Effector CD4-positive, alpha-beta T cell (primary cell): ENCODE measurements at places on chromosomes 4 and X.

- DNase-seq = no peak
These were observed 735.4 kb downstream of the FSTL5 start for GRCh38 chr4:161428180-161428965.

DNA sequence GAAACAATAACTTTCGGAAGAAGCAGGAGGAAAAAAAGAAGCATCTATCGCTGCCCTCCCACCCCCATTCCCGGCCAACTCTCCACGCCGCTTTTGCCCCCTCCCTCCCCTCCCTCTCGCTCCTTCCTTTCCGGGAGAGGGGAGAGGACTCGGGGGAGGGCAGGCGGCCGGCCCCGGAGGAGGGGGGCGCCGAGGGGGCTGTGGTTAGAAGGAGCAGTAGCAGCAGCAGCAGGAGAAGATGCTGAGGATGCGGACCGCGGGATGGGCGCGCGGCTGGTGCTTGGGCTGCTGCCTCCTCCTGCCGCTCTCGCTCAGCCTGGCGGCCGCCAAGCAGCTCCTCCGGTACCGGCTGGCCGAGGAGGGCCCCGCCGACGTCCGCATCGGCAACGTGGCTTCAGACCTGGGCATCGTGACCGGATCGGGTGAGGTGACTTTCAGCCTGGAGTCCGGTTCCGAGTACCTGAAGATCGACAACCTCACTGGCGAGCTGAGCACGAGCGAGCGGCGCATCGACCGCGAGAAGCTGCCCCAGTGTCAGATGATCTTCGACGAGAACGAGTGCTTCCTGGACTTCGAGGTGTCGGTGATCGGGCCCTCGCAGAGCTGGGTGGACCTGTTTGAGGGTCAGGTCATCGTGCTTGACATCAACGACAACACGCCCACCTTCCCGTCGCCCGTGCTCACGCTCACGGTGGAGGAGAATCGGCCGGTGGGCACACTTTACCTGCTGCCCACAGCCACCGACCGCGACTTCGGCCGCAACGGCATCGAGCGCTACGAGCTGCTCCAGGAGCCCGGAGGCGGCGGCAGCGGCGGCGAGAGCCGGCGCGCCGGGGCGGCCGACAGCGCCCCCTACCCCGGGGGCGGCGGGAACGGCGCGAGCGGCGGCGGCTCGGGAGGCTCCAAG lies 1.3 kb downstream of the PCDH7 start:
- no peak for DNase-seq

DNA sequence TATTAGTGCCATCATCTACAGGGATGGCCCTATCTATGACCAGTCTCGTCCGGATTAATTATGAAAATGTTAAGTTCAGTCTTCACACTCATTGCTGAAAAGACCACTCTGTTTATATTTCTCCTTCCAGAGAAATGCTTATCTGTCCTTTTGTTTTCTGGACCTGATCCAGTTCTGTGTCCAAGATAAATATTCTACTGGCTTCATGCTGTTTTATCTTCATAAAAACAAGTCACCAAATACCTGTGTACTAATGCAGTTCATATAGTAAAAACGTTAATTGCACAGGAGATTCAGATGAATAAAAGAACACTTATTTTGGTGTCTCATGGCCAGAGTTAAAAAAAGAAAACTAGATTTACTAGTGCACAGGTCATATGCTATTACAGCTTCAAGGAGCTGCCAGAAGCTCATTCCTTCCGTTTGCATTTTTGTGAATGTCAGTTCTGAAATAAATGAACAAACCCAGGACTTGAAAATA lies 17.3 kb downstream of the FNIP2 start:
- no peak for DNase-seq

DNA sequence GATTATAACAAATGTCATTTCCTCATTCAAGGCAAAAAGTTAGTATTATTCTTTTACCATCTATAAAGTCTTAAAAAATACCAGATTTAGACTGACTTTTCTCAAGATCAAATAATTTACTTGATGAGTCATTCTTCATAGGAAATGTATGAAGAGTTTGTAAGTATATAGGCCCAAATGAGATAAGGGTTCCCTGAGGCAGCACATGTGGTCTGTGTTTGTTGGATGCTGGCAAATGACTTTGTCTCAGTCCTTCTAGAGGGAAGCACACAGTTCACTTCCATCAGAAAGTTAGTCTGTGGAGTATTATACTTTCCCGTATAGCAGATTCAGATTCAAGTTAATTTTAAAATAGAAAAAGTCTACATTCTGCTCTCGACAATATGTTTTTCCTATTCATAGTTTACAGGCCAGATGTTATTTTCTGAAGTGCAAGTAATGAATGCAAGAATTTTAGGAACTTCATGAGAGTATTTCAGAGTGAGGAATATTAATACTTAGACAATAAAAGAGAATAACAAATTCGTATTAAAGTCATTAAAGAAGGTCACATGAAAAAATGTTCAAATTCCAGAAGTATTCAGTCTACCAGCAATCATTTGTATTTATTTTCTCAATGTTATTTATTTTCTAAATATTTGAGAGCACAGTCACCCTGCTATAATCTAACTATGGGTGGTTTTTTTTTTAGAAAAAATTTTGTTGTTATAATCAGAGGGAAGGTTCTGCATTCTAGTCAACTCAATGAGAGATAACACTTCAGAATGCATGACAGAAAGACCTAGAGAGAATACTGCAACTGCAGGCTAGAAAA lies 601.8 kb upstream of the ZFP42 start:
- DNase-seq = no peak

DNA sequence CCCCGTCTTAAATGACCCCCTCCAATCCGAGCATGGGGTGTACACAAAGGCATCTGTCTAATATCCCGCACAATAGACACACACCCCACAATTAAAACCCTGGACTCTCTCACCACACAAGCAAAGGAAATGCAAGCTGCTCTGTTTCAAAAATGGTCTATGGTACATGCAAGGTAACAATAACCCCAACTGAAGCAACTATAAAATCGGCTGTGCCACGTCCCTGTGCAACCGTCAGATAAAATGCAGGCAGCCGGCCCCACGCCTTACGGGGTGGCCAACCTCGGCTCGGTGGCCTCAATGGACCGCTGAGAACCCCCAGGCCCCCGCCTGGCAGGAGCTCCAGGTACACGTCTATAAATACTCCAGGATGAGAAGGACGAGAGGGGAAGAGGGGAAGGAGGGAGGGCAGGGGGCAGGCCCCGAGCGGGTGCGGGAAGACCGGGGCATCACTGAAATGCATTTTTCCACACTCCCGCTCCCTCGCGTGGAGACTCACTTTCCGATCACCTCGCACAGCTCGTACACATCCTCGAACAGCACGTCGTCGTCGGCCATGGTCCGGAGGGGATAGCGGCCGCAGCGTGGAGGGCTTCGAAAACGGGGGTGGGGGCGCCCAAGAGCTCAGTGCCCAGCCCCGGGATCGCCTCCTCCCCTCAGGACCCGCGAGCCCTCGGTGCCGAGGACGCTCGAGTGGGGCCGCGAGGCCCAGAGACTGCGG lies 763 bp downstream of the CASK start:
- DNase-seq = no peak

DNA sequence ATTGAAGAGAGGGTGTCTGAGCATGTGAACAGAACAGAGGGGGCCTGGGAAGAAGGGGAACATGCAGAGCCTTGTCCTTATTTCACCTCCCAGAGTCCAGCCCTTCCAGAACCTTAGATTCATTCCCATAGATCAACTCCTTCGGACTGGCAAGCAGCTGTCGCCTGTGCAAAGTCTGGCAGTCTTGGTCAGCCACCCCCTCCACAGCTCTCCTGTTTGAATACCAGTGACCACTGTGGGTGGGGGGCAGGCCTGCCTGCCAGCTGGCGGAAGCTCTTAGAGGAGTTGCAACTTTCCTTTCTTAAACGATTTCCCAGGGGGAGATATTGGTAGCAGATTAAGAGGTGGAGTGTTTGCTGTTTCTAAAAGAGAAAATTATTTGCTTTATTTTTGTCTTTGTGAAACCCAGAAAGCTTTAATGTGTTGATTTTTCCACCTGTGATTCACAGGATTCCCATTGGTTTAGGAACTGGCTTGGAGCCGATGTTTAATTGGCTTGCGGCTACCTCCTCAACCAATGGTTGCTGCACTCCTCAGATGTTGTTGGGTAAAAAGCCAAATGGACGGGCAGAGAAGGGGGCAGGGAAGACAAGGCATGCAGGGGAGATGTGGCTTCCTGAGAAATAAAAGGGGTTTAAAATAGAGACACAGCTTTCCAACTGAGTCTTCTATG lies 62.2 kb upstream of the PRPS1 start:
- DNase-seq = no peak
